NCI-H2081 treated with DMSO at 0.1 percent for 48 hours (cell line): ENCODE measurements at places on chromosomes 11 and 22.

- DNase-seq: no peak
Observed at GRCh38 chr11:1742371-1742770, 8.0 kb downstream of the IFITM10 start.

DNA sequence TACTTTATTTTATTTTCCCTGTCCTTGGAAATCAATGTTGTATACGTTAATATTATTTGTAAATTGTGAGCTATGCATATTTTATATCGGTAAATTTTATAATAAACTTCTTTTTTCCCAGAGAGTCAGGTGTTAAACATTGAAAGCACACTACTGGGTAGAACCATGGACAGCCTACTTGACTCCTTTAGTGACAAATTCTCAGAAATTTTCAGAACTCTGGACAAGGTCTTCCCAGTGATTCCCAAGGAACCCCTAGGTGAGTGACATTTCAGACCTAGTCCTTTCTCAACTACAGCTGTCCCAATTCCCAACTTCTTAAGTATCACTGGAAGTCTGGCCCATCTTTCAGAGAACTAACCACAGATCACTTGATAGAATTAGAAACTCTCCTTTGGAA is 107.2 kb downstream of the RCN1 start:
- DNase-seq: no peak

- DNase-seq: no peak
Observed at GRCh38 chr11:85774256-85775101, 36.5 kb downstream of the SYTL2 start.

- no peak for DNase-seq
Observed at GRCh38 chr11:83976086-83976485, 689.9 kb upstream of the CCDC90B start.

DNA sequence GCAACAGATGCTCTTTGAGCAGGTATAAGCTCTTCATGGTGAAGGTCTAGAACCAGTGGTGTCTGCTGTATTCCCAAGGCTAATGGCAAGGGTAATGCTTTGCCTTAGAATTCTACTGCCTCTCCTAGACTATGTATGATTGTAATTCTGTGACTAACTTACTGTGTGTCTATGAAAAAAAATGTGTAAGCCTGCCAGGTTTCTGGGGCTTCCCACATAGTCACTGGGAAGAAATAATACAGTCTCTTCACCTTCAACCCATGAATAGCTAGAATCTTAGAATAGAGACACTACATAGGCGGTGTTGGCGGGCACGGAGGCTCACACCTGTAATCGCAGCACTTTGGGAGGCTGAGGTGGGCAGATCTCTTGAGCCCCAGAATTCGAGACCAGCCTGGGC is 84.1 kb downstream of the C11orf91 start:
- no peak for DNase-seq

- no peak for DNase-seq
Observed at GRCh38 chr11:112303616-112304015, 43.0 kb upstream of the PLET1 start.

GRCh38 chr22:38110863-38111852 is 674 bp upstream of the BAIAP2L2 start:
- DNase-seq: no peak

DNA sequence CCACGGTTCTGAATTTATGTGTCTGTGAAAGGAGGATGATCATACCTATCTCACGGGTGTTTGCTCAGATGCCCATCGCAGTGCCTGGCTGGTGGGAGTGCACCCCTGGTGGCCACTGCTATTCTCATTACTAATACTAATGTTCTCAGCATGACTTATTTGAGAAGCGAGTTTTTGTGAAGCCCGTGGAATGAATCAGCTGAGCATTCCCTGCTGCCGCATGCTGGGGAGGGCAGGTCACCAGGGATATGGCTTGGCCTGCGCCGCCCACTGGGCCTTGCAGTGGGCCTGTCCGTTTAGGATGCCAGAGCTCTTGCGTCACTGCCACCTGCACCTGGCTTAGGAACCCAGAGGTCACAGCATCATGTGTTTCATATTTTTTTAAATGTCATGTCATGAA is 16.9 kb downstream of the CTTN start:
- DNase-seq: no peak

- DNase-seq: no peak
Observed at GRCh38 chr22:23058063-23058462, 12.3 kb upstream of the GNAZ start.

GRCh38 chr22:47248925-47249324 is 486.5 kb downstream of the TBC1D22A start:
- DNase-seq: no peak

DNA sequence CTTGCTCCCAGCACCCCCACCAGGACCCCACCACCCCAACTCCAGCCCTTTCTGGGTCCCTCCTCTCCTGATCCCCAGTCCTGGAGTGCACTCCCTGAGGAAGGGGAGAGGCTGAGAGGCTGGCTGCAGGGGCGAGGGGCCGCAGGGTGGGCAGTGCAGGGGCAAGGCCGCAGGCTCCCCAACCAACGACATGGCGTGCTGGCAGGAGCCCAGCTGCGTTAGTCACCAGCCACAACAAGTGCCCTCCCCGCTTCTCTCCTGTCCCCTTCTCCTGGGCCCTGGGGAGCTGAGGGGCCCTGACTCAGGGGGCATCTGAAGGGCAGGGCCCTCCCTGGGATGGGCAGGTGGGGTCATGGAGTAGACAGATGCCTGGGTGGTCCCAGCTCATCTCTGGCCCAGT is 2.3 kb downstream of the CABP7 start:
- DNase-seq: no peak

GRCh38 chr22:50268655-50269113 is 1.5 kb downstream of the MAPK11 start:
- DNase-seq: no peak
